ENCODE measurements at places on chromosomes 5 and 9.

- ATAC-seq, result no peak
Observed at GRCh38 chr5:61647672-61648071, 315.6 kb downstream of the ZSWIM6 start.

- ATAC-seq, result no peak
Observed at GRCh38 chr5:126208691-126209090, 214.5 kb upstream of the GRAMD2B start.

GRCh38 chr5:82019342-82020138 lies 47.7 kb downstream of the ATG10 start:
- no peak for ATAC-seq

DNA sequence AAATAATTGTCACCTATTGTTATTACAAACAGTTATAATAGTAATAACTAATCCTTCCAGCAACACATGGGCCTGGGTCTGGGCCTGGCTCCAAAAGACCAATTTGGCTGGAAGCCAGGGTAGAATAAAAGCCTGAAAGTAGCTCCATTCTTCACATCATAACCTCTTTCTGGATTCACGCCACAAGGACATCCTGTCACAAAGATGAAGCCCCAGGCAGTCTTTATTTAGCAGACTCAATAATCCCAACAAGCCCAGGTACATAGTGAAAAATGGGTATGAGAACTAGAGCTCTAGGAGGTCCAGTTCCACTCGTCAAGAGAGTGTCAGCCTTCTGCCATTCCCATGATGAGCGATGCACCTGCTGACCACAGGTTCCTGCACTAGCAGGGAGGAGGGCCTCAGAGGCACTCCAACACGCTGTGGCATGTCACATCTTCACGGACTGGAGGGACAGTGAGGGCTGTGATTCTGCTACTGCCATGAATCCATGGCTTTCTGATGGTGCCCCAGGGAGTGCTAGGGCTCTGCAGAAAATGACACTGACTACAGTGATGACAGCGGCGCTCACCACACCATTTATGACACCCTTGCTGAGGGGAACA lies 124.9 kb downstream of the SPOCK1 start:
- peak; percentile 61 for ATAC-seq

DNA sequence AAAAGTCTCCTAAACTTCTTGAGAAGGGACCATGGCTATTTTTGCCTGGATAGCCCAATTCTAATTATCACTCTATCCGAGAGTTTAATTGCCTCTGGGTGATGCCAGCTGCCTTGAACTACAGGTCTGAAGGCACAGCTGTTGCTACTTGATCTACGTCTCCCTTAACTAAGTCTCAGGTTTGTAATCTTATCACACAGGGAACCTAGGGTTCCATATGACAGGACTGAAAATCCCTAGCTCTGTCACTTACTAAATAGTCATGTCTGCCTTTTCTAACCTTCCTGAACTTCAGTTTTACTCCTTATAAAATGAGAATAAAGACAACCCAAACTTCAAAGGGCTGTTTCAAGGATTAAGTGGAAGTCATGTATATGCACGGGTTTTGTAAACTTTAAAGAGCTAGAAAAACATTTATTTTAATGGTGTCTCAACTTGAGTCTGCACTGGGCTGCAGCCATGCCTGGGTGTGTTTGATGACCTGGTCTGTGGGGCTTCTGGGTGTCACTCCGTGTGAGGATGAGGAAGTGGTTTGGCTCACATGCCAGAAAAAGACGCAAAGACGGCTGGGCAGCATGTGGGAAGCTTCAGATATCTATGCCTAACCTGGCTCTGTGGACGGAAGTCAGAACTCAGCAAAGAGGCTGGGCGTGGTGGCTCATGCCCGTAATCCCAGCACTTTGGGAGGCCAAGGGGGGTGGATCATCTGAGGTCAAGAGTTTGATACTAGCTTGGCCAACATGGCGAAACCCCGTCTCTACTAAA lies 129.3 kb upstream of the SLC44A1 start:
- no peak for ATAC-seq

GRCh38 chr5:42985129-42986037 lies 54.7 kb downstream of the ANXA2R start:
- ATAC-seq, result no peak

GRCh38 chr5:9919306-9920030 lies 289.3 kb upstream of the TAS2R1 start:
- ATAC-seq, result no peak

- no peak for ATAC-seq
Observed at GRCh38 chr5:147693233-147693632, 89.3 kb downstream of the JAKMIP2 start.

- peak; percentile 67 for ATAC-seq
Observed at GRCh38 chr5:149605998-149606724, 24.9 kb downstream of the ARHGEF37 start.

GRCh38 chr5:139108063-139108824 lies 89.9 kb downstream of the SIL1 start:
- ATAC-seq, result no peak

DNA sequence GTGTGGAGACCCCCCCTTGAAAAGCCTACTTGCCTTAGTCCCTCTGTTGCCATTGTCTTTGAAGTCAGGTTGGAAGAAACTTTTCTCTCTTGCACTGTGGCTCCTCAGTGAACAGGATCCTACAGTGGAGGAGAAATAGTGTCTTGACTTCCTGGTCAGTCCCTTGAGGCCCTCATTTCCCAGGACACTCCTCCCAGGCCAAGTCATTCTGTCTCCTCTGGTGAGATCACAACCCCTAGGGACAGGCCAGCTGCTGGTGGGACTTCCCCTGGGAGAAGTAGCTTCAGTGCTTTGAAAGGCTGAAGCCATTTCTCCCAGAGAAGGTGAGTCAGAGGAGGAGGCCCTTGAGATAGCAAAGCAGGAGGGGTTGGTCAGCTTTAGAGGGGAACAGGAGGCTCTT lies 10.1 kb upstream of the GRIA1 start:
- no peak for ATAC-seq

- ATAC-seq, result no peak
Observed at GRCh38 chr5:2019716-2020115, 137.0 kb upstream of the IRX4 start.

DNA sequence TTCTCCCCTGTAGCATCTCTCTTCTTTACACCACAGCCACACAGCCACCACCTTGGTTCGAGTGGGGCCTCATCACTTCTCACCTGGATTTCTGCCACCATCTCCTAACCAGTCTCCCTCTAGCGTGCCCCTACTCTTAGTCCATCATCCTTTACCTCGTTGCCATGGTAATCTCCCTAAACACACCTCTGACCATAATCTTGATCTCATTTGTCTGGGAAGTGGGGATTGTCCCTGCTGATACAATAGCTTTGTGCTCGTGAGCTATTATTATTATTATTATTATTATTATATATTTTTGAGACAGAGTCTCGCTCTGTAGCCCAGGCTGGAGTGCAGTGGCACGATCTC lies 76.5 kb upstream of the HSPA9 start:
- no peak for ATAC-seq

DNA sequence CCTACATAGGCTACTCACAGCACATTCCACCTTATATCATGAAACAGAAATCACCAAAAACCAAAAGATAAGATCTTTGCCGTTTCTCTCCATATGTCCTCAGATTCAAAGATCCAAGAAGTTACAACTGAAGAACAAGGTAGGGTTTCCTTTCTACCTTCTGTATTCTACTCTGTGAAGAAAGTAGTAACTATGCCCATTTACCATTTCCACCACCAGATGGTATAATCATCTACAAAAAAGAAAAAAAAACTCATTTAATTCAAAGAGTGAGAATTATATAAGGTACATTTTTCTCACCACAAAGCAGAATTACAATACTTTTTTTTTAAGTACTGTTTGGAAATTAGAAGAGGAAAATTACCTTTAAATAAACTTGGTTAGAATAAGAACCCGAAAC lies 172.6 kb upstream of the PTGER4 start:
- ATAC-seq, result no peak

- ATAC-seq, result no peak
Observed at GRCh38 chr5:136276946-136277345, 84.0 kb upstream of the SMIM32 start.

GRCh38 chr5:133203317-133204305 lies 151.8 kb downstream of the HSPA4 start:
- no peak for ATAC-seq

- no peak for ATAC-seq
Observed at GRCh38 chr9:92097997-92098482, 17.2 kb downstream of the SPTLC1 start.

DNA sequence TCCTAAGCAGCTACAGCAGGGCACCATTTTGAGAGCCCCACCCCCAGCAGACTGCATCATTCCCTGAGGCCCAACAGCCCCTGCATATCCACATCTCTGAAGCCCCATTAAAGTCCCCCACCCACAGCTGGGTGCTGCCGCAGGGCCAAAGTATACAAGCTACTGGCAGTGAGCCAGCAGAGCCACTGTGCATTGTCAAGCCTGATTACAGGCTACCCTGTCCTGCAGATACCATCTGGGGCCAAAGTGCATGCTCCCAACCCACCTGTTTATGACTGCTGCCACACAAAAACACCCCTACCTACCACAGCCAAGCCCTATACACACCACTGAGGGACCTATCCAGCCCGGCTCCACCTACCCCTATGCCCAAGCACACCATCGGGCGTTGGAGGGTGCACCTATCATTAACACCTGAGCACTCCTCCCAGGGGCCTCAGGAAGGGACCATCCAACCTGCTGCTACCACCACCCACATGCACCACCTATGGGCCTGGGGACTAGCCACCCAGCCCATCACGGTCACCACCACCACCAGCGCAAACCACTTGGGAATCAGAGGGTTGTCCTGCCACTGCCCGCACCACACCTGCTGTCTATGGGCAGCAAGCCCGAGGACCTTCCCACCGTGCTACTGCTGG lies 105.0 kb downstream of the PLPP1 start:
- ATAC-seq, result no peak

- ATAC-seq, result no peak
Observed at GRCh38 chr5:2353871-2354440, 397.5 kb downstream of the IRX2 start.

DNA sequence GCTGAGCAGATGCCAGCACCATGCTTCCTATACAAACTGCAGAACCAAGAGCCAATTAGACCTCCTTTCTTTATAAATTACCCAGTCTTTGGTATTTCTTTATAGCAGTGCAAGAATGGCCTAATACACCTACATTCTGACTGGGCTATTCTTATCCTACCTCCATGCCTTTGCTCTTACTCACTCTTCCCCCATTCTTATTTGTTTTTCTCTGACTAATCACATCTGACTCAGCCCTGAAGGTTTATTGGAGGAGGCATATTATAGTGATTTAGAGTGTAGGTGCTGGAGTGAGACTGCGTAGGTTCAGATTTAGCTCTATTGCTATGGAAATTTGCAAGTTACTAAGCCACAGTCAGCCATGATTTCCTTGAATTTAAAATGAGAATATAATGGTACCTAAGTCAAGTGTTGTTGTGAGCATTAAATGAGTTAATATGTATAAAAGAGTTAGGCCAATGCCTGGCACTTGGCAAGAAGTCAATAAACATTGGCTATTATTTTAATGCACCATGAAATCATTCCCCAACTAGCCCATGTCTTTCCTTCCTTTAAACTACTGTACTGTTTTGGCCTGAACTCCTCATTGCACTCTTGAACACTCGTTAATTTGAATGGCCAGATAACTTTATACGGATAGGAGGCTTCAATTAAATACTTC lies 531.2 kb upstream of the ZNF608 start:
- ATAC-seq, result peak; percentile 82

- ATAC-seq, result no peak
Observed at GRCh38 chr5:40093550-40093949, 586.2 kb upstream of the PTGER4 start.

GRCh38 chr9:21692390-21692789 lies 110.0 kb upstream of the MTAP start:
- no peak for ATAC-seq

- ATAC-seq, result no peak
Observed at GRCh38 chr9:109914280-109915027, 134.5 kb downstream of the PALM2AKAP2 start.

DNA sequence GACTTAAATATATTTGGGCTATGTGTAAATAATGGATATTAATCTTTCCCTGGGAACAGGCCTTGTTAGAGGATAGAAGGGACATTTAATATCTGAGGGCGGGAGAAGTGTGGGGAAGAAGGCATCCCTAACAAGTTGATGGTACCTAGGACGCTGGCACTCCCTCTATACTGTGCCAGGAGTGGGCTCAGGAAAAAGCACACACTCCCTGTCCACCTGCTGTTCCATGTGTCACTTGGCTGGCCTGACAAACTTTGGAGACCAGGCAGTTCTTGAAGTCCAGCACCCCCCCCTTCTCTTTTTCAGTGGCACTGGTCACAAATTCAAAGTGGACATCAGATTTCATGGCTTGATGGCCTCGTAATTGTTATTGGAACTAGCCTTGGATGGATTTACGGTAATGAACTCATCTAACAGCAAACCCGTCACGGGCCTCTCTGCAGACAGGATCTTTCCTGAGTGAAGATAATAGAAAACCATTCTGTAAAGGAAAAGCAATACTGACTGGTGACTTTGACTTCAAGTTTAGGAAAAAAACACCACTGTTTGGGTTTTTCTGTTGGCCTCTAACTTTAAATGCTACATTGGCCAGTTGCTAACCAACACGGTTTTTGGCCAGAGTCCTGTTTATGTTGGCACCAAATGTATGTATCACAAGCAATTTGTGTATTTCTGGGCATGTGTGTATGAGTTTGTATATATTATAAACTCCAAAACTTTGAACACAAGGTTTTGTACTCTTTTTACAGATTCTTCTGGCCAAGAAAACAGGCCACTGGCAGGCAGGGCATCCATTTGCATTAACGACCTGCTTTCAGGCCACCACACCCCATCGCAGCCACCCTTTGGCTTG lies 552.6 kb downstream of the CCDC171 start:
- ATAC-seq, result no peak

DNA sequence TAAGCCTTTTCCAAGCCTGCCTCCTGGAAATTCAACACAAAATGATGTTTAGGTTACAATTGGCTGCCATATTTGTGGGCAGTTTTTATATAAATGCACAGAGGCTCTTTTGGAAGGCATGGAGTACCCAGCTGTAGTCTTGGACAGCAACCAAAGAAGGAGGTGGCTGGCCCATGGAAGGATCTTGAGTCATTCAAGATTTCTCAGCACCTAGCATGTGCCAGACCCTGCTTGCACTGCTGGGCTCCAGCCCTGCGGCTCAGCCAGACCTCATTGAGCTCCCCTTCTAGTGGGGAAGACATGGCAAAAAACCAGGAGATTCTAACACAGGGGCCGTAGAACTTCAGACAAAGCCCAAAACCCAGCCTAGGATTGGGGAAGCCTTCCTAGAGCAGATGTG lies 22.1 kb downstream of the JADE2 start:
- ATAC-seq, result peak; percentile 69

DNA sequence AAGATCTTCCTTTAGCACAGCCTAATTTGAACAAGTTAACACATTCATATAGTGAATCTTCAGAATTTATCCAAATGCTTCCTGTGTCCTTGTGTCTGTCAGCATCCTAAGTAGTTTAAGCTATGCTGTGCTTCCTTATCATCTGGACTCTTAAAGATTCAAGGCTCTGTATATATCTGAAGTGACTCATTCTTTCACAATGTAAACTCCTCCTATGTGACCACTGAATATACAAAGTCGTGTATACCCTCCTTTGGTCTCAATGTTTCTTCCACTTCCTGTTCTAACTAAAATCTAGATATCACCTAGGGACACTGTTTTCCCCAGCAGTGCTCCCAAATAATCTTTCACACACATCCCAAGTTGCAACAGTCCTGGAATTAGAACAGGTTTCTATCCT lies 935.7 kb upstream of the NUDT12 start:
- no peak for ATAC-seq

GRCh38 chr5:10017786-10018185 lies 231.9 kb downstream of the ATPSCKMT start:
- ATAC-seq, result no peak
